Stimulated activated CD4-positive, alpha-beta T cell treated with anti-CD3 and anti-CD28 coated beads, Interleukin-4, amount 100 ng/mL, for 1 hour (primary cell): ENCODE measurements at places on chromosomes 3 and 15.

GRCh38 chr15:52790169-52790708, at the start of gene ONECUT1:
ONECUT1 (minus strand) TSS chr15:52790336; CDS start chr15:52789884, 452 bp downstream.
- DNase-seq: peak; percentile 63

DNA sequence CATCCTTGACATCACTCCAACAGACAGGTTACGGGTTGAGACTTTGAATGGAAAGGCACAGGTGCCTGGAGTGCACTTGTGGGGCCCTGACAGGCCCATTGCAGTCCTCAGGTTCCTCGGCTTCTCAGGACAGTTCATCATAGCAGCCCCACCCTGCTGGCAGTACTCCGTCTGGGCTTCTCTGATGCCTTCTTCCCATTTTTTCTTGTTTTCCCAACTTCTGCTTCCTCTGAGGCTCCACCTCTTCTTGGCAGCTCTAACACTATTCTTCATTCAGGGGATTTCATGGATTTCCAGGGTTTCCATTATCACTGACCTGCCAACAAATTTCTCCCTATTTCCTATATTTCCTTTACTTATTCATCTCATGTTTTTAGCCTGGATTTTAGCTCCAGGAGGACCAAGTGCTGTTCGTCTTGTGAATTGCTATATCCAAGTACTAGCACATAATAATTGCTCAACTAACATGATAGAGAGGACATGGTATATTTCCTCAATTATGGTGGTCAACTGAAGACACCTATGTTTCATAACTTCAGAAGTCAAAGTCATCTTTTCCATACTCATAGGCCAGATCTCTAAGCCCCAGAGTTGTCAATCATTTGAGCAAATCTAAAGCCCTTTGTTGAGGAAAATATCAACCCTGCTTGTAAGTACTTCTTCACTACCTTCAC, 16.2 kb downstream of the NCEH1 start:
- DNase-seq: no peak

DNA sequence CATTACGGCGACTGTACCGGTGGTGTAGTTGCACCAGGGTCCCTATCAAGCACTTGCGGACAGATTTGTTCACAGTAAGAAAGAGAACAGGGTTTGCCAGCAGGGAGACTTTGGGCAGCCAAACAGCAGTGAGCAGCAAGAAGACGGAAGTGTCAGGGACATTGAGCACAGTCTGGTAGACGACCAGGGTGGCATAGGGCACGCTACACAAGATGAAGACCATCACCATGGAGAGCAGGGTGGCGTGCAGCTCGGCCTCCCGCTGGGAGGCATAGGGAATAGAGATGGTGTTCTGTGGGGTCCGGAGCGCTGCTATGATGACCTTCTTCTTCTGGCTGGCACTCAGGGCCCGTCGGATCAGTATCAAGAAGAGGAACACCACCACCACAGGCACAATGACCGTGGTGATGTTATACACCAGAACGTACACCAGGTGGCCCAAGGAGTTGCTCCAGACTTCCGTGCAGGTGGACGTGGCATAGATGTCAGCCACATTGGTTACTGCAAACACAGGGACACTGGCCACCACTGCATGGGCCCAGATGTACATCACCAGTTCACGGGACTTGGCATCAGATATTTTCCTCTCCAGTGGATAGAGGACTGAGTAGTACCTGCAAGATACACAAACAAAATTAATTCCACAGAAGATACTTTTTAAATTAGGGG, 19.1 kb upstream of the FSIP1 start:
- DNase-seq: no peak

DNA sequence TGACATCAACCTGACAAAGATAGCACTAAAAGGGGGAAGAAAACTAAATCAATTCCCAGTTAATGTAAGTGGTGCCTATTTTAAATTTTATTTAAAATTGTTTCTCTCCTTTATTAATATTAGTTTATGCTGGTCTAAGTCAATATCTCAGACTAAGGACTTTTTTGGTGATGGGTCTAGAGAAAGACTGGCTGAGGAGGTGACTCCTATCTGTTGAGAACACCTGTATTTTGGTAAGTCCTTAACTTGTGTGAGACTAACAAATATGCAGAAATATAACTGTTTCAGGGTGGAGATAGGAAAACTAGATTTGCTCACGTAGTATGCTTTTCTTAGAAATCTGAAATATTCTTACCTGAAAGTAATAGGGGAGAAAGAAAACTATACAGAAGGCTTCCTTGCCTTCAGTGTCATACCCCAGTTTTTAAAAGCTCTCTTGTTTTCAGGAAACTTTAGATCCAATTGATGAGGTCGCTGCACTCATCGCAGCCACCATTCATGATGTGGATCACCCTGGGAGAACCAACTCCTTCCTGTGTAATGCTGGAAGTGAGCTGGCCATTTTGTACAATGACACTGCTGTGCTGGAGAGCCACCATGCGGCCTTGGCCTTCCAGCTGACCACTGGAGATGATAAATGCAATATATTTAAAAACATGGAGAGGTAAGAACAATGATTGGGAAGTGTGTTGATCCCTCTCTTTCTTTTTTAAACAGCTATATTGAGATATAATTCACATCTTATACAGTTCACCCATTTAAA, 138.9 kb downstream of the PDE8A start:
- DNase-seq: no peak

GRCh38 chr3:195013411-195014361, 257.3 kb downstream of the XXYLT1 start:
- DNase-seq: no peak

- DNase-seq: no peak
Measured at GRCh38 chr3:135667061-135667460, 298.5 kb upstream of the PPP2R3A start.

DNA sequence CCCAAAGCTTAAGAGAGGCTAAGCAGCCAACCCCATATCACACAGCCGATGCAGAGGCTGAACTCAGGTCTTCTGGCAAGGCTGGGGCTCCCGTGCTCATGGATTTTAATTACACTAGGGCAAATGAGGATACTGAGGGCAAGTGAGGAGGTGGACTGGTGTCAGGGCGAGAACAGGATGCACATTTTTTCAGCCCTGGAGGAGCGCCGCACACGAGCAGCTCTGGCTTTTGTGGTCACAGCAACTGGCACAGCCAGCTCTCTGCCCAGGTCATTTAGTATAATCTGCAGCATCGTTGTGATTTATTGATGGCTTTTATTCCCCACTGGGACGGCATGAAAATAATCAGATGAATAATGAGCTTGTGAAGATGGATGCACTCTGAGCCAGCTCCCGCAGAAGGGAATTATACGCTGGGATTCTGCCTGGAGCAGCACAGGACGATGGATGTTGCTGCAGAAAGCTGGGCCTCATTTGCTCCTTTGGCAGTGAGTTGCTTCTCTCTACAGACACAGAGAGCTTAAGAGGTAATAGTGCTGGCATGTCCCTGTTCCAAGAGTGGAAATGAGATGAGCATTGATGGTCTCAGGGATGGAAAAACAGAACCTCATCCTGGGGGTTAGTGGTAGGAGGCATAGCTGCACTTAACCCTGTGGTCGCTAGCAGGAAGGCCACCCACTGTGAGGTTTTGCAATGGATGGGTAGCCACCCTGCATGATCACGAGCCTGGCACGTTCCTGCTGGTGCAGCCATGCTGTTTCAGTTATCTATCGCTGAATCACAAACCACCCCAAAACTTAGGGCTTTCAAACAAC, 135.4 kb downstream of the UACA start:
- no peak for DNase-seq
